ENCODE measurements at places on chromosomes 3 and 15. TPM values are rescaled to one million over a fixed set of nuclear protein-coding genes. Genes with fewer than 3 reads are reported as not detected.

PLCB2 gene
- total RNA-seq: 95.7 TPM

SIDT1 gene
- 11.5 TPM for total RNA-seq

RLBP1 gene
- total RNA-seq: not detected

SORD gene
- total RNA-seq: 28.0 TPM

CSPG4 gene
- not detected for total RNA-seq

SAXO2 gene
- 1.8 TPM for total RNA-seq

GP9 gene
- total RNA-seq: not detected

TMEM212 gene
- not detected for total RNA-seq
